T-helper 2 cell (primary cell): ENCODE measurements at places on chromosomes 1 and 21.

GRCh38 chr21:31973402-31973944, 100.7 kb downstream of the HUNK start:
- DNase-seq, result no peak

DNA sequence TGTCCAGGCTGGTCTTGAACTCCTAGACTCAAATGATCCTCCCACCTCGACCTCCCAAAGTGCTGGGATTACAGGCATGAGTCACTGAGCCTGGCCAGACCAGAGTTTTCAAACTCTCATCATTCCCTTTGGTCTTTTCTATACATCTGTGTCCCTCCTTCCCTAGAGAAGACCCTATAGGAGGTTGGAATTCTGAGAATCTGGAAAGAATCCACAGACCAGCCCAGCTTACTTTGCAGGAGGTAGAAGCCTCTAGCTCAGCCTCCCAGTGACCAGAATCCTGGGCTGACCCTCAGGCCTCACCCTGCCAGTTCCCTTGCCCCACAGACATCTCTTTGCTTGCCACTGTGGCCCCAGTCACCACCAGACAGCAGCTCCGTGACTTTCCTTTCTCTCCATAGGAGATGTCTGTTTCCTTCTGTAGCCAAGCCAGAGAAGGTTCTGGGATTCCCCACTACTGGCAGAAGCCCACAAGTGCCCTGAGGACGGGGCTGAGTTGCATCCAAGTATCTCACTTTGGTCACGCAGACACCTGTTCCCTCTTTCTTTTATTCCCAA, 34.7 kb upstream of the KHDRBS1 start:
- no peak for DNase-seq

DNA sequence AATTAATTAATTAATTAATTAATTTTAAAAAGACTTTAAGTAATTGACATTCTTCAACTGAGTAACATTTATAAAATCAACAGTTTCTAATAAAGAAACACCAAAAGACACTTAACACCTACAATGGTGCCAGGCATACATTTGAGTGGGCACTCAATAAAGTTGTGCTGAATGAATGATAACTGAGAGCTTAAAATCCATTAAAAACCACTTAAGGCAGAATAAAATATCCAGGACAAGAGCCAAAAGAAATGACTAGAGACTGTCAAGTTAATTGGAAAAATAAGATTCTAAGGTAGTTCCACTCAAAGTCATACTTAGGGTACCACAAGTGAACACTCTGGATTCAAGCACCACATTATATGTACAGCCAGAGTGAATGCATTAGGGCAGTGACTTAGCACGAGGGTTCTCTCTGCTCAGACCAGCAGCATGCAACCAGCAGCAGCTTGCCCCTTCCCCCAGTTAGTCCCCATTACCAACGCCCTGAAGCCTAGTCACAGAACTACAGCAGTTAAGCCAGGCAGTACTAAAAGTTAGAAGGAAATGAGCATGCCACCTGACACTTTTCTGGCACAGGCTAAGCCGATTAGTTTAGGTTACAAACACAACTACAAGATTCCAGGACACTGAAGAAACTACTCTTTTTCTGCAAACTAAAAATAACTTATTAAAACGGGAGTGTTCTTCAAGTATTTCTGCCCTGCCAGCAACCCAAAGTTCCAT, 46.5 kb downstream of the LUZP1 start:
- DNase-seq, result no peak

DNA sequence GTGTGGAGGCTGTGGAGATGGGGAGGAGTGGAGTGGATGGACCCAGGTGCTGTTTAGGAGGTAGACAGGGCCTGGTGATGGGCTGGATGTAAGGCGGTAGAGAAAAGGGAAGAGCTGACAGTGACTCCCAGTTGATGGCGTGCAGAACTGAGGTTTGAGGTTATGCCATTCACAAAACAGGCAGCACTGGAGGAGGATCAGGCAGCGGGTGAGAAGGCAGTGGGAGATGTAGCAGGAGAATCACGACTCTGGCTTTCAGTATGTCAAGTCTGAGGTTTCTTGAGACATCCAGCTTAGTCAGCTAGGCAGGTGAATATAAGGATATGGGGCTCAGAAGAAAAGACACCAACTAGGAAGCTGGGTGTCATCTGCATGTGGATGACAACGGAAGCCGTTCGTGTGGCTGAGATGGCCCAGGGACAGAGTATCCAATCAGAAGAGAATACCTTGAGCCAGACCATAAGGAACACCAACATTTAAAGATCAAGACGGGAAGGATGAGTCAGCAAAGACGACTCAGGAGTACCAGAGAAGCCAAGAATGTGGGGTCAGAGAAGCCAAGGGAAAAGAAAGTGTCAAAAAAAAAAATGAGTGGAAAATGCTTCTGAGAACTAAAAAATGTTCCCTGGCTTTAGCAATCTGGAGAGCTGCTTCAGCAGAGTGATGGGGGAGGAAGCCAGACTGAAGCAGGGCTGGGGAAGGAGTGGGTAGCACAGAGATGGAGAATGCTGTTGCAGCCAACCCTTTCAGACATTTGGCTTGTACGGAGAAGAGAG, 15.2 kb downstream of the LRRN2 start:
- no peak for DNase-seq

GRCh38 chr1:87176087-87176486, 152.6 kb upstream of the LMO4 start:
- DNase-seq, result no peak

- DNase-seq, result no peak
These were observed 3.5 kb upstream of the PIGV start for GRCh38 chr1:26784023-26784871.

- DNase-seq, result no peak
These were observed 55.3 kb upstream of the RCC1 start for GRCh38 chr1:28450561-28450960.

GRCh38 chr1:99348397-99349132, 84.3 kb downstream of the PLPPR4 start:
- no peak for DNase-seq

DNA sequence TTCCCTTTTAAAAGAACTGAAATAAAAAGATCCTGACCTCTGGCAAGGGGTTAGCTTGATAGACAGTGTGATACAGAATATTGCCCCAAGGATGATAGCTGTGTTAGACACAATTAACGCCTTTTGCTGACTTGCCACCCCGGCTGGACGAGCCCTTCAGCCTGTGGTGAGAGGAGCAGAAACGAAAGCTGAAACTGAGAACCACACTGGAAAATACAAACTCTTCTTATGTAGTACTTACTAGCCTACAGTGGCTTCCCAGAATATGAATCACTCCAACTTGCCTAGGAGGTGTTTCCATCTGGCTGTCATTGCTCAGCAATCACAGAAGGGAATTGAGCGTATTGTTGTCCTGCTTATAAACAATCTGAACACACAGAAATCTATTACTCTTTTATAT, 22.9 kb downstream of the SAMSN1 start:
- no peak for DNase-seq

DNA sequence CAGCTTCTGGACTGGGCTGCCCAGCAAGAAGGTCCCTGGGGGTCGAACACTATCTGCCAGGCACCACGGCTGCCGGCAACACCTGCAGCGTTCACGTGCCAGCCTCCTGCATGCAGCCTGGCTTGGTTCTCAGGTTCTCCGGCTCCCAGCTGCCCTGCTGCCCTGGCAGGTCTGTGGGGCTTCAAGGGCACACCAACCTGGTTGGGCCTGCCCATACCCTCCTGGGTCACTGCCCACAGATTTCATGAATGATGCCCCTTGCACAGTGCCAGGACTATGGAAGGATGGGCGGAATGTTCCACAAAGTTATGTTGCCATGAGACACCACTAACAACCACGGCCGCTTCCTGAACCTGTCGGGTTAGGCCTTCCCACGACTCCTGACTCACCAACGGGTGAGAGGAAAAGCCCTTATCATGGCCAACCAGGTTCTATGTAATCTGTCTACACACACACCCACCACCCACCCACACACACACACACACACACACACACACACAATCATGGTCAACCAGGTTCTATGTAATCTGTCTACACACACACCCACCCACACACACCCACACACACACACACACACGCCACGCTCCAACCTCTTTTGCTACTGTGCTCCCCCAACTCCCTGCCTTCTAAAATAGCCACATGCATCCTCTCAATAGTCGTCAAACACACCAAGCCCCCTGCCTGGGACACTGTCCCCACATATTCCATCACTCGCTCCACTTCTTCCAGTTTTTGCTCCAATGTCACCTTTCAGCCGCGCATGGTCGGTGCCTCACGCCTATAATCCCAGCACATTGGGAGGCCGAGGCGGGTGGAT, 32.2 kb downstream of the HSPG2 start:
- DNase-seq, result peak; percentile 10

DNA sequence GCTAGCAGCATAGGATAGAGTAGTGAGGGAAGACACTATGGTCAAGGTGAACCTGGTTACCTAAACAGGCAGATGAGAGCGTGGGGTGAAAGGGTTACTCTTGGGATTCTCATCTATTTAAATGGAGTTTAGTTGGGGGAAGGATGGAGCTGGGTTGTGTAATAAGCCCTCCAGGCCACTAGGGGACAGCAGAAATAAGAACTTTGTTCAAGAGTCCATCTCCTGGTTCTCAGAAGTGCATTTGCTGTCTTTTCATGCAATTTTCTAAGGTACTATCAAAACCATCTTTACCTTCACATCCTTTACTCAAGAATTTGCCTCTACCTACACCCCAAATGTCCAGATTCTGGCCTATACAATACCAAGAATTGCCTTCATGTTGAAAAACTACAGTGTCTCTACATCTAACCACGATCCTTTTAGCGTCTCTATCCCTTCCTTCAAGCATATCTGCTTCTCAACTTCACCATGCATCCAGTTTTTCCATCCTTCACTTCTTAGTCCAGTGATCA, 28.0 kb downstream of the SLAMF1 start:
- DNase-seq, result peak; percentile 50

- DNase-seq, result no peak
These were observed 2.7 kb downstream of the PER3 start for GRCh38 chr1:7786795-7787194.

- no peak for DNase-seq
These were observed 113.3 kb downstream of the NAV1 start for GRCh38 chr1:201652181-201652580.

DNA sequence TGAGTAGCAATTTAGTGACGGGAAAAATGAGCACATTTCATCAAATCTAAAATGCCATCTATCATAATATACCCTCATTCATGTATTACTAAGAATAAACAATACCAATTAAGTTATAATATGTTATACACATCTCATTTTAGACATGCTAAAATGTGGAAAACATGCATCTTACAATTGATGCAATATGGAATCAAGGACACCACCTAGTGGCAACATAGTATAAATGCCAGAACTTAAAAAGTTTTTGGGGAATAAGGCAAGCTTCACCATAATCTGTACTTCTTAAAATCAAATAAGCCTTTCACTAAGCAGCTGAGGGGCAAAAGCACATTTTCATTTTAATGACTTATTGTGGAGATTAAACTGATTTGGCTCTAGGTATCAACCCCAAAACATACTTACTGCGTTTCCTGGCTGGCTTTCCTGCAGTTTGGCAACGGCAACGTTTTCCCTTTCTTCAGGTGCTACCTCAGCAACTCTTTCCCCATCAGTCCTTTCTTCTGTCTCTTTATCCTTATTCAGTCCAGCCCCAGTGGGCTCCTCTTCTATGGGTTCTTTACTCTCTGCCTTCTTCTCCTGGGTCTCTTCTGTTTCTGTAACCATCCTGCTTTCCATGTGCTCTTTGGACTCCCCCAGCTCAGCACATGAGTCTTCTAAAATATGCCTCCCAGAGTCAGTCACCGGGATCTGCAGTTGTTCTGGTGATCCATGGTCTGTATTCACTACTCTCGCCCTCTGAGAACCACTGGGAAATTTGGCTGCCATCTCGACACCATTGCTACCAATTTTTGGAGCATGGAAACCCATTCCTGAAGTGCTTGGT, 11.4 kb downstream of the SDE2 start:
- DNase-seq, result no peak

DNA sequence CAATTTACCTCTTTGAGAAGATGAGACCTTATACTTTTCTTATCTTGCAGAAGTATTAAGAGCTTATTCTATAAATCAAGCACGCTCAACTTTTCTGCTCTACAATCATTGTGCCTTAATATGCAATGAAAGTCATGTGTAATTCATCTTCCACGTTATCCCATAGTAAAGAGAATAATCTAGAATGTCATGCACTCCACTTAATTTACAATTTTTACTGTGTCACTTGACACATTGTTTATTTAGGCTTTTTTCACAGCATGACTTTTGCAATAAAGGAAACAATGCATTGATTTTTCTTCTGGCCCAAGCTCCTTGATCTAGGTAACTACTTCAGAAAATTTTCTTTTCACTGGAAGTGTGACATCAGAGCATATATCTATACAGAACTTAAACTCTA, 290.9 kb downstream of the HHIPL2 start:
- DNase-seq, result no peak

GRCh38 chr1:50981741-50982140, 11.7 kb downstream of the CDKN2C start:
- no peak for DNase-seq

- DNase-seq, result no peak
These were observed 9.6 kb downstream of the UQCRHL start for GRCh38 chr1:15797614-15798390.

DNA sequence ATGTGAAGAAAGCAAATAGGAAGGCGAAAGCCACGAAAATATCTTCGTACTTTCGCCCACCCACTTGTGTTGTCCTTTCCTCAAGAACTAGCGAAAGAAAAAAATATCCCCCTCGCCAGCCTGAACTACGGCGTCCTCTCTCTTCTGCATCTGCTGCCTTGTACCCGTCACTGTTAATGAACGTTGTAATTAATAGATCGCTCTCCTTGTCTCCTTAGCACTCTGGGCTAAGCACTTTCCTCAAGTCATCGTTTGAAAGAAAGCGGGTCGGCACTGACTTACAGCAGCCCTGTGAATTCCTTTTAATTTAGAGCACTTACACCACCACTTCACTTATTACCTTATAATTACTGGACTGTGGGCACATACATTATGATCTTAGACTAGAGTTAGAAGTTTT, 44.1 kb downstream of the ESRRG start:
- no peak for DNase-seq

DNA sequence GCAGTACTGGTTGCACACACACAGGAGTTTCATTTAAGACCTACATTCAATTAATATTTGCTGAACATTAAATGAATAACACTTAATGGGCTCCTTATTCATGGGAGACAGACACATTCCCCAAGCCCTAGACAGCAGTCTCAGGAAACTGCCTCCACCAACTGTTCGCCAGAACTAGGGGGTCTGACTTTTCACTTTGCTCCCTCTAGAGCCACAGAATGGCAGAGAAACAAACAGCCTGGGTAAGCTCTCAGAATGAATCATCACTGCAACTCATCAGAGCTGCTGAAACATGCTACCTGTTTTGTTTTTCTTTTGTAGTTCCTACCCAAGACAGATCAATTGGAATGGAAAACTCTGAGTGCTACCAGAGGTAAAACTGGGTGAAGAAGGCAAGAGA, 31.7 kb downstream of the ELK4 start:
- DNase-seq, result no peak

DNA sequence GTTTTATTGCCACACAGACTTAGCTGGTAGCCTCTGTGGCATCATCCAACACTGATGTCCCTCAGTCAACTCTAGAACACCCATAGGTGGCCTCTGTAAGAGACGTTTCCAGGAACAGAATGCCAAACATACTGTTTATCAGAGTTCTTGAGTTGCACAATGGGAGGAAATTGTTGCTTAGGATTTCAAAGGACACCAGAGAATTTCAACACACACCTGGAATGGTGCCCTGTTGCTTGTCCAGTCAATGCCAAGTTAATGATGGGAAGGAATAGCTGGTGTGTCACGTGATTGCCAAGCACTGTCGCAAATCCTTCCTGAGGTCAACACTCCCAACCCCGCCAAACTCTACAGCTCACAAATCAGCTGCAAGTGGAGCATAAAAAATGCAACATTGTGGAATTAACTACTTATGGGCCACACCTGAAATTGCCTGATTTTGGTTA, 28.6 kb upstream of the DUSP23 start:
- no peak for DNase-seq
